ENCODE measurements at places on chromosomes 11 and 22.
A peak's percentile ranks its signal among the peaks of the same experiment; 100 is the strongest.

DNA sequence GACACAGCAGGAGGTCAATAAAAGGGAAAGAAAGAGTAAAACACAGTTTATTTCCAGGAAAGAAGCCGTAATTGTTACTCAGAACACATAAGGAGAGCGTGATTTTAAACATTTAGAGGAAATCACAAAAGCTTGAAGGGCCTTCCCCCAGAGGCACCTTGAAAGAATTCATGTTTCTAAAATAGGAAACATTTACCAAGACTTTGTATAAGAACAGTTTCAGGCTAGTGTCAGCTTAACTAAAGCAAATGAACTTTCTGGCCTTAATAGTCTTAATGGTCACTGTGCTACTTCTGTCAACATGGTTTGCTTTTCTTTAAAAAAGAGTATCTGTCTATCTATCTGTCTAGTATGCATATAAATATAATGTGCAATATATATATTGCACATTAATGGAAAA lies 208.8 kb downstream of the CNTN5 start:
- no peak for DNase-seq

- DNase-seq, result no peak
These were observed 4.5 kb downstream of the TTC9C start for GRCh38 chr11:62732830-62733229.

GRCh38 chr22:46896568-46897245 lies 134.3 kb downstream of the TBC1D22A start:
- no peak for DNase-seq

GRCh38 chr22:17893900-17894535 lies 119.7 kb upstream of the BID start:
- no peak for DNase-seq

DNA sequence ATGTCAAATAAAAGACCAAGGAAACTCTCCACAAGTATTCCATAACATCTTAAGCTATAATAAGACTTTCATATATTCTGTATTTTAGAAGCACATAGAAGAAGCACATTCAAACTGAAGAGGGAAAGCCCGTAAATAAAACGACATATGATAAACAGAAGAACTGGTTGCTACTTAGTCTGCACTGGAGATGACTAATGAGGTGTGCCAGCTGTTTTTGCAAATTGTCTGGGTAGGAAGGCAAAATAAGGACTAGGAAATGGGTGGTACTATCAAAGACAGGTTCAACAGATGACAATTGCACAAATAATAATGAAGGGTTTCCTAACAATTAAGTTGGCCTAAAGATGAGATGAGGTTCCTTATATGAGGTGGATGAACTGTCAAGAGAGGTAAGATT lies 593.2 kb upstream of the CCDC179 start:
- no peak for DNase-seq

GRCh38 chr11:126411971-126412381 lies 56.5 kb downstream of the ST3GAL4 start:
- DNase-seq, result no peak

- peak; percentile 22 for DNase-seq
These were observed 10.2 kb upstream of the PDE2A start for GRCh38 chr11:72684236-72684912.

DNA sequence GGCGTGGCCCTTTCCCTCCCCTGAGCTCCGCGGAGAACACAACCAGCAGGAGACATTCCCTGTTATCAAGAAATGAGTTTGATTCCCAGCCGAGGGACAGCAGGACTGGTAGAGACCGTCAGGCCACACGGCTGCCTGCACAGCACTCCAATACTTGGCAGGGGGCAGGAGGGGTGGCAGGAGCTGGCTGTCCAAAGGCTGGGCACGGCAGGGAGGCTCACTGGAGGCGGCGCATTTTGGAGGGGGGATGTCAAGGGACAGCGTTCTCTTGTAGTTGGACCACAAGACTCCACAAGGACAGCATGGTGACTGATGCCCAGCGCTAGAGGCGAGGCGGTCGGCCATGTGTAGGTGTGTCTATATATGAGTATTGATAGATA lies 66.7 kb upstream of the A4GALT start:
- DNase-seq, result no peak

GRCh38 chr22:22036588-22036987 lies 54.0 kb upstream of the TOP3B start:
- DNase-seq, result no peak

- no peak for DNase-seq
These were observed 63.7 kb downstream of the PACSIN2 start for GRCh38 chr22:42951093-42951710.

GRCh38 chr11:2917842-2918490 lies 11.3 kb downstream of the PHLDA2 start:
- DNase-seq, result no peak

- DNase-seq, result no peak
These were observed 71.6 kb upstream of the ATXN10 start for GRCh38 chr22:45599836-45600577.

- no peak for DNase-seq
These were observed 113.5 kb upstream of the IGLL5 start for GRCh38 chr22:22773979-22774604.

- no peak for DNase-seq
These were observed 58.0 kb downstream of the C11orf91 start for GRCh38 chr11:33642461-33643166.

- peak; percentile 33 for DNase-seq
These were observed 34.7 kb downstream of the PARVA start for GRCh38 chr11:12411806-12412727.

GRCh38 chr11:11351042-11351586 lies 1.9 kb downstream of the CSNK2A3 start:
- no peak for DNase-seq

DNA sequence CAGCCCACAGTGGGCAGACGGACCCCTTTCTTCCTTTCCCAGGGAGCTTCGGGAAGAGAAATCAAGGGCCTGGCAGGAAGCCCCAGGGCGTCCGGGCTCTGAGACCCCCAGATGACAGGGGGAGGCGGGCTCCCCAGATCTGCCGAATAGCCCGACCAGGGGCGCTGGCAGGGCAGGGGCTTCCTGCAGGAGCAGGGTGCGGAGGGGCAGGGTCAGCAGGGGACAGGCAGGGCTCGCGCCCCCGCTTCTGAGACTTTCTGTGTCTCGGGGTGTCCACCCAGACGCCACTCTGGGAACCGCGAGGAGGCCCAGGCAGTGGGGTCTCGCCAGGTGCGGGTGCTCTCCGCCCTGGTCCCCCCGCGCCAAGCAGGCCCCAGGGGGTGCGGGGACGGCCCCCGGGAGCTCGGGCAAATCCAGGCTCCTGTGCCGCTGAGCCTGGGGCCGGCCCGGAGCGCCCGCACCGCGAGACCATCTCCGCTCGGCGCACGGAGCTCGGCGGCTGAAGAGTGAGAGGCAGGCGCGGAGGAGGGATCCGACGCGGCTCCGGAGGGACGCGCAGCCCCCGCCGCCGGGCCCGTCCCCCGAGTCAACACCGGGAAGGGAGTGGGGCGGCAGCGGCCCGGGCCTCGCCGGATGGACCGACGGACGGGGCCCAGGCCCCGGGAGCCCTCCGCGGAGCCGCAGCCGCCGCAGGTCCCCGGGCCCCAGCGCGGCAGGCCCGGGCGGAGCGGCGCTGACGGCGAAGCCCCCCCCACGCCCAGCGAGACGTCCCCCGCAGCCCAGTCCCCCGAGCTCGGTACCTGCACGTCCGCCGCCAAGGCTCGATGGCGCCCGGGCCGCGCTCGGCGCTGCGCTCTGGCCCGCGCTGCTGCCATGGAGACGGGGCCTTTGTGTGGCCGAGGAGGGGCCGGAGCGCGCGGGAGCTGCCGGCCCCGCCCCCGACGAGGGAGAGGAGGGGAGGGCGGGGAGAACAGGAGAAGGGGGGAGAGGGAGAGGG lies at the start of gene PLXNB2:
TSS of gene PLXNB2 (minus strand) at position 894 of the 997 bp plus-strand sequence. CDS start 17,062 bp downstream, outside the sequence.
- no peak for DNase-seq

DNA sequence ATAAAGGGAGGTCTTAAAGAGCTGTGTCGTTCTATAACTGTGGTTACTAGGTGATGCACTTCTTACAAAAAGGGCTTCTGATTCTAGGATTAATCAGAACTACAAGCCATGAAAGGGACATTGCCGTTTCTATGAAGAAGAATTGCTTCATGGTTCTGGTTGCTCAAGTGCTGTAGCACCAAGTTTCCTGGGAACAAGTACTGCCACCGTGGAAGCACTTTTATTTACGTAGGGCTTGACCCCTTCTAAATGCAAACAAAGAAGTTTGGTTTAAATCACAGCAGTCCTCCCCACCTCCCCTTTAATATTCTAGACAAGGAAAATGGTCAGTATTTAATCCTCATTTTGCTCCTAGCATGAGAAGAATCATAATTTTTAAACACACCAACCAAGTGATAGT lies 9.8 kb downstream of the YAP1 start:
- DNase-seq, result no peak

DNA sequence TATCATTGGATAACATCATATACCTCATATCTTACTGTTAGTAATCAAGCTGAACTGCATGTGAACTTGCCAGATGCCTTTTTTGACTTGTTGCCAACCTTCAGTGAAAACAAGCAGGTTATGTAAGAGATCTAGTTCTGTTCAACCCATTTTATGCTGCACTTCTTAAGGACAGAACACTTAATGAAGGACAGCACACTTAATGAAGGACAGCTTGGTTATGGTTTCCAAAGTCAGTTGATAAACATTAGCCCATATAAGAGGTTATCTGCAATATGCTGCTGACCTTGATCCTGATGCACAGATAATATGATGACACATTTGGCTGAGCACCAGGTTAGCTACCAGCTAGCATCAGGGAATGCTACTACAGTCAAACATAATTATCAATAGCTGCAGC lies 358.7 kb upstream of the PDGFD start:
- DNase-seq, result no peak

DNA sequence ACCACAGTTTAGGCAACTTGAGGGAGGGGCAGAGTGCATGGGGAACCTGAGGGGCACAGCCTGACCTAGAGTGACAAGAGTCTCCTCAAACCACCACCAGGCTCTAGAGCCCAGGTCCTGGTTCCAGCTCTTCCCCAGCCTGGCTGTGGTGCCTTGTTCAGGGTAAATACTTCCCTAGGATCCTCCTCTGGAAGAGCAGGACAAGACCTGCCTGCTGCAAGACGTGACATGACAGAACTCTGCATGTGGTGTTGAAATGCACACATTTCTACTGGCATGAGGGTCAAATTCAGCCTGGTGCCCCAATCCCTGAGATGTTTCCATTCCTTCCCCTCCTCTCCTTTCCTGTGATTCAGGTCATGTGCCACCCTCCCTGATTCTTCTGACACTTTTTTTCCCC lies 3.3 kb downstream of the SEC14L2 start:
- DNase-seq, result no peak

GRCh38 chr11:68412593-68413475 lies 47.7 kb upstream of the PPP6R3 start:
- peak; percentile 27 for DNase-seq

- no peak for DNase-seq
These were observed 15.0 kb downstream of the SIK3 start for GRCh38 chr11:117083011-117083935.

GRCh38 chr11:78039391-78039918 lies 16.4 kb upstream of the KCTD14 start:
- no peak for DNase-seq

GRCh38 chr22:50102946-50103345 lies 13.1 kb downstream of the MOV10L1 start:
- DNase-seq, result no peak

GRCh38 chr22:17266251-17266971 lies 47.2 kb upstream of the ADA2 start:
- DNase-seq, result no peak

GRCh38 chr11:77558380-77558779 lies 31.4 kb upstream of the AQP11 start:
- no peak for DNase-seq

GRCh38 chr11:10693509-10694081 lies at the start of gene IRAG1:
IRAG1 (minus strand) TSS chr11:10693755; CDS start chr11:10693602, 153 bp downstream.
- DNase-seq, result no peak

DNA sequence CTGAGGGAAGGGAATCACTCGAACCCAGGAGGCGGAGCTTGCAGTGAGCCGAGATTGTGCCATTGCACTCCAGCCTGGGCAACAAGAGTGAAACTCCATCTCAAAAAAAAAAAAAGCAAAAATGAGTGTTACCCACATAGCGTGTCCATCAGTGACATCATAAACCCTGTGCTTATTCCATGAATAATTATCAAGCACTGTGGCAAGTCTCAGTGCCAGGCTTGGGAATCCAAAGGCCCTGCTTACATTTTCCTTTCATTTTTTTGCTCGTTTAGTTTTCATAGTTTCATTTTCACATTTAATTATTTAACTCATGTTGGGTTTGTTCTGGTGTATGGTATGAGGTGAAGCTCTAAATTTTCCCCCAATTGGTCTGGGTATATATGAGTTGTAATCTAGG lies 46.5 kb downstream of the NEU3 start:
- no peak for DNase-seq

DNA sequence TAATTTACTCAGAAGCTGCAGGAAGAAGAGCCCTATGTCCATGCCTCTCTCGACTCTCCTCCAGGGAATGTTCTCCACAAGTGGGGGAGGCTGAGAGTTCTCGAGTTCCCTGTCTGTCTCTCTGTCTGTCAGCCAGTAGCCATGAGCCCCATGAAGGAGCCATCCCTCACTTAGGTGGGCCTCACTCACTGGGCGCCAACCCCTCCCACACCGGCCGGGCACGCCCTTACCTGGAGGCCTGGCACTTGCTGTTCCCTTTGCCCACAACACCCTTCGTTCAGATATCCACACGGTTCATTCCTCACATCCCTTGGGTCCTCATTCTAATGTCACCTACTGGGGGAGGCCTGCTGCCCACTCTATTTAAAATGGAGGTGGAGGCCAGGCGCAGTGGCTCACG lies 14.2 kb upstream of the IL10RA start:
- DNase-seq, result no peak

DNA sequence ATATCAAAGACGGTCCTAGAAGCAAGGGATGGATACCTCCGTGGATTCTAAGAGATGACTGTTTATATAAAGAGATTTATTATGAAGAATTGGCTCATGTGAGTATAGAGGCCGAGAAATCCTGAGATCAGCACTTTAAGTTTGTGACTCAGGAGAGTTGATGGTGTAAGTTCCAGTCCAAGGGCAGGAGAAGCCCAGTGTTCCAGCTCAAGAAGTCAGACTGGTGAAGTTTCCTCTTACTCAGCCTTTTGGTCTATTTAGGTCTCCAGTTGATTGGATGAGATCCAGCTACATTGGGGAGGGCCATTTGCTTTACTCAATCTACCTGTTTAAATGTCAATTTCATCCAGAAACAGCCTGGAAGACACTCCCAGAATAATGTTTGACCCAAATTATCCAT lies 45.1 kb downstream of the TSPAN18 start:
- no peak for DNase-seq

- no peak for DNase-seq
These were observed at the start of gene IFTAP for GRCh38 chr11:36594316-36594989. IFTAP (plus strand) TSS chr11:36594502; CDS start chr11:36610104, 15,602 bp downstream.

DNA sequence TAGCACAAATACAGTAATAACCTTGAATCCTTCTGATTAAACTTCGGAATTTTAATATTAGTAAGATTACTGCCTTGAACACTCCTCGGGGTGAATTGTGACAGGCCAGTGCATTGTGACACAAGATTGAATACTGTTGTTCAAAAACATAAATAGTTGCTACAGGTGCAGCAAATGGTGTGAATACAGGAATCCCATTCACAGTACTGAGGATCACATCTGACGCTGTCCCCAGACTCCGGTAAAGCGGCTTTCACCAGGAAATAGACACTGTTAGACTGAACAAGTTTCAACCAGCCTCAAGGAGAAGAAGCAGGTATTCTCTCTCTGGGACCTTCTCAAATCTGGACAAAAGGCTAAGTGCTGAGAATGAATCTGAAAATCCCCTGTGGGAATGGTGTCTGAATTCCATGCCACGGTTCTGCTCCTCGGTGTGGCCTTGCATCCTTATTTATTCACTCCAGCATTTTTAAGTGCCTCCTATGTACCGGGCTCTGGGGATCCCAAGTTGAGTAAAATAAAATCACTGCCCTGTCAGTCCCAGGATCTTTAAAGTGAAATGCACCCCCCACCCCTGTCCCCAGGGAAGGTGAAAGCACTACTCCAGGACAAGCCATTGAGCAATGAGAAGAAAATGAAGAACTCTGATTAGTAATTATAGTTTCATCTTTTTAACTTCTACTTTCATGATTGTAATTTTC lies 3.4 kb downstream of the LGR4 start:
- no peak for DNase-seq

Measured in stimulated activated CD4-positive, alpha-beta T cell treated with anti-CD3 and anti-CD28 coated beads, Interleukin-15, amount 100 ng/mL, for 48 hours (primary cell).